ENCODE measurements at places on chromosomes 16 and 17. TPM values are rescaled to one million over a fixed set of nuclear protein-coding genes. Genes with fewer than 3 reads are reported as not detected.
A peak's percentile ranks its signal among the peaks of the same experiment; 100 is the strongest.

CMTM2 gene
- 1.8 TPM for total RNA-seq

GRCh38 chr16:10521681-10522274 lies 58.6 kb downstream of the EMP2 start:
- DNase-seq: no peak

GRCh38 chr16:88599092-88599733 lies 29.0 kb downstream of the ZC3H18 start:
- no peak for DNase-seq

DNA sequence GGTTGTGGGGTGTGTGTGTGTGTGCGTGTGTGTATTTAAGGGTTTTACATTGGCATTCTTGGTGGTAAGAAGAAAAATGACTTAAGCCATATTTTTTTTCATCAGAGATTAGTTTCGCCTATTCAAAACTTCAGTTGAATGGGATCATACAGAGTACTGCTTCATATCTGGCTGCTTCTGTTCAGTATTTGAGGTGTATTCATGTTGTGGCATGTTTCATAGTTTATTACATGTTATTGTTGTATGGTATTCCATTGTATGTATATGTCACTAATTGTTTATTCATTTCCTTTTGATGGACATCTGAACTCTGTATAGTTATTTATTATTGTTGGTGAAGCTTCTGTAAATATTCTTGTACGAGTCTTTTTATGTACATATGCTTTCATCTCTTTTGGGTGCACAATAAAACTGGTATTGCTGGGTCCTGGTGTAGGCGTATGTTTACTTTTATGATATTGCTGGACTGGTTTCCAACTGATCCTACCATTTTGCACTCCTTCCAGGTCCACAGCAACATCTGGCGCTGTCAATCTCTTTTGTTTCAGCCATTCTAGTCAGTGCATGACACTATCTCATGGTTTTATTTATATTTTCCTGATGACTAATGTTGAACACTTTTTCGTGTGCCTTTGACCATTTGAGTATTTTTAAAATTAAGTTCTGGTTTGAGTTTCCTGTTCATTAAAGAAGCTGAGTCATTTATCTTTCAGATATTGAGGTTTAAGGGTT lies 77.4 kb upstream of the MAF start:
- DNase-seq: no peak

GRCh38 chr16:88650749-88651275 lies at the start of gene CYBA:
Gene CYBA (minus strand): TSS chr16:88651053. CDS start chr16:88651013, 40 bp downstream.
- DNase-seq: no peak

TBC1D3I gene
- not detected for total RNA-seq

ADCY9 gene
- total RNA-seq: 6.8 TPM

DNA sequence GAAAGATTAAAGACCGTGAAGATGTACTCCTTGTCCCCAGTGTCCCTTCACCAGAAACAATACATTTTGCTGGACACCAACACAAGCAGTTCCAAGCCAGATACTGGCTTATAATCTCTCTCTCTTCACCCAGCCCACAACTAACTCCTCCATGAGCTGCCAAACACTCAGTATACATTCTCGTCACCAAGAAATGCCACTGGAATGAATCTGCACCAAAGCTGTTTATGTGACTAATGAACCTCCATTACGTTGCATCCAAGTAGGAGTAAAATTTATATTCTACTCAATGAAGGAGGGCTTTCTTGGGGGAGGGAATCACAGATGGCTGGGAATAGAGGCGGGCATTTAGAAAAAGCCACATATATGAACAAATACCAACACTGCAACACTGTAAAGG lies 20.9 kb upstream of the SOX9 start:
- DNase-seq: no peak

DNA sequence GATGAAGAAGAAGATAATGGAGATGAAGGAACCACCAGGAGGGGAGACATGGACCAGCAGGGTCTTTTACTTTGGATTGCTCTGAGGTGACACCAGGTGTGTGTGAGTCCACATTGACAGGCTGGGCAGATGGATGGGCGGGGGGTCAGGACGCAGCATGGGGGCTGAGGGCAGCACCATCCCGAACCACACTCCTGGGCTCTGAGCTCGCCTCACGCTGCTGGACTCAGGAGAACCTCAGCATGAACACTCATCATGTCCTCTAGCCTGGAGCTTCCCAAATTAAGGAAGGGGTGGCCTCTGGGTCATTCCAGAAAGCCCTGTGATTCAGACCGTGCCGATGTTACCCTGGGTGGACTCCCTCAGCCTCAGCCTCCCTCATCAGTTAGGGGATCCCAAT lies 50.4 kb upstream of the MAP3K14 start:
- DNase-seq: no peak

DNA sequence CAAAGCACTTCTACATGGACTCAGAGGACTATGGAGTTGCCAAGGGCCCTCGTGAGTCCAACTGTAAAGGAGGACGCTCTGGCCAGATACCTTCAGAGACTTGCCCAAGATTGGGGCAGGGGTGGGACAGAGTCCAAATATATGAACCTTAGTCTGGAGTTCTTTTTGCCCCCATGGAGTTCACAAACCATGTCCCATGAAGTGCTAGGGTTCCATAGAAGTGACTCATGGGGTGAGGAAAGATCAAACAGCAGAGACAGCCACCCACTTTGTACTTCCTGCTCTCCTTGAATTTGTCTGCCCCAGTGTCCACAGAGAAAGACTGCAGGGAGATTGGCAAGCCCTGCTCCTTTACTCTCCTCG lies 29.0 kb downstream of the SRL start:
- DNase-seq: peak; percentile 67

- DNase-seq: no peak
These were observed 35.9 kb downstream of the CBFA2T3 start for GRCh38 chr16:88940862-88941817.

- DNase-seq: no peak
These were observed 235.1 kb downstream of the ABCC12 start for GRCh38 chr16:47920709-47921108.

TMEM98 gene
- 139 TPM for total RNA-seq

- DNase-seq: no peak
These were observed 122.4 kb upstream of the NUDT7 start for GRCh38 chr16:77599793-77600415.

SLC5A11 gene
- total RNA-seq: not detected

DNA sequence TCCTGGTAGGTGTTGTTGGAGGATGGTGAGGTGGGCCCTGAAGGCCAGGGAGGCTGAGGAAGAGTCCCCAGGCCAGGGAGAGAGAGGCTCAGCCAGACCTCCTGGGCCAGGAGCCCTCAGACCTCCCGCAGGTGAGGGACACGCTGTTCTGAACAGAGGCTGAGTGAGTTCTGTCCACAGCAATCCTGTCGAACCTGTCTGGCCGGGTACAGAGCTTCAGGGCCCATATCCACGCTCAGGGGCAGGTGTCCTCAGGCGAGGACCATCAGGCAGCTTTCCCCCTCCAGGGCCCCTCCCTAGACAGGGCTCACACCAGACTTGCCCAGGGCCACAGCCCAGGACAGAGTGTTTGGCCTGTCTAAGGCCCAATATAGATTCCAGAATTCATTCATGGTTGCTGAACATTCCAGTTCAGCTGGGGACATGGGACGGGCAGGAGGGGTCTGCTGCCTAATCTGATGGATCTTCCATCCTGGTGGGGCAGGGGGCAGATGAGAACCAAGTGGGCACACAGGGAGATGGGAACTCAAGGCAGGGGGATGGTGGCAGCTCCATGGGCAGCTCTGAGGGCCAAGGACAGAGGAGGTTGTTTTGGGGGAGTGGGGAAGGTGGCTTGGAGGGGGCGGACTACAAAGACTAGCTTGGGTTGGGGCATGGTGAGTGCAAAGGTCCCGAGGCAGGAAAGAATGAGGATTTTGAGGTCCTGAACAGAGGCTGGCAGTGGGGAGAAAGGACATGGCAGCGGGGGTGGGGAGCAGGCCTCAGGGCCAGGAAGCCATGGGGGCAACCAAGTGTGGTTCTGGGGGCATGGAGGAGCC lies 23.4 kb upstream of the MPRIP start:
- DNase-seq: no peak

- no peak for DNase-seq
These were observed 591.4 kb downstream of the TP53TG3F start for GRCh38 chr16:34050787-34051320.

LPO gene
- not detected for total RNA-seq

GRCh38 chr17:5500589-5501391 lies 14.4 kb downstream of the MIS12 start:
- no peak for DNase-seq

DNA sequence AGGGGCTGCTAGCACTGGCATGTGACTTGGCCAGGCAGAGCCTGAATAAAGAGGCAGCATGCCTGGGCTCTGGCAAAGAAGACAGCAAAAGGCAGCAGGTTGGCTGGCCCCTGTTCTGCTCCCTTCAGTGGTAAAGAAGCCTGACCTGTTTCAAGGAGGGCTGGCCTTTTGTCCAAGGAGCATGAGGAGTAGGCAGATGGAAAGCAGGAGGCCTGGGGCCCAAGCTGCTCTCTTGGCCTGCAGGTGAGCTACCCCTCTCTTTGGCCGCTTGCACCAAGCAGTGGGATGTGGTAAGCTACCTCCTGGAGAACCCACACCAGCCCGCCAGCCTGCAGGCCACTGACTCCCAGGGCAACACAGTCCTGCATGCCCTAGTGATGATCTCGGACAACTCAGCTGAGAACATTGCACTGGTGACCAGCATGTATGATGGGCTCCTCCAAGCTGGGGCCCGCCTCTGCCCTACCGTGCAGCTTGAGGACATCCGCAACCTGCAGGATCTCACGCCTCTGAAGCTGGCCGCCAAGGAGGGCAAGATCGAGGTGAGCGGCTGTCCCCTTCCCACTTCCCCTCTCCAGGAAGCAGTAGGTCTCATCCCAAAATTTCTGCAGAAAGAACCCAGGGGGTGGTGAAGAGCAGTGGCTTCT lies 8.0 kb downstream of the TRPV2 start:
- no peak for DNase-seq

DNA sequence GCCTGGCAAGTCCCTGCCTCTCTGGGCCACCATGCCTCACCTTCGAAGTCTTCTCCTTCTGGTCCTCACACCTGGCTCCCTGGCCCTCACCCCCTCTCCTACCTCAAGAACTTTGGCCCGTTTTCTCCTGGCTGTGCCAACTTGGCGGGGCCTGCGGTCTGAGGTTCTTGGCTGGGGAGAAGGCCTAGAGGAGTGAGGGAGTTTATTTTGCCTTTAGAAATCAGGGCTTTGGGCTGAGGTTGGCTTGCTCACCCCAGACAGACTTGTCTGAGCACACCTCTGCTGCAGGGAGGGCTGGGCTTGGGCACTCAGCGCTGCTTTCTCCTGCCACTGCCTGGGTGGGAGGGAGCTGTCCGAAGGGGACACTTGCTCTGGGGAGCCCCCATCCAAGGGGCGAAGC lies 23.3 kb upstream of the TAC4 start:
- no peak for DNase-seq

KRTAP4-1 gene
- not detected for total RNA-seq

CDK12 gene
- 13.5 TPM for total RNA-seq

KATNB1 gene
- total RNA-seq: 34.7 TPM

- DNase-seq: peak; percentile 38
These were observed 47.7 kb downstream of the CFDP1 start for GRCh38 chr16:75385507-75386152.

DNA sequence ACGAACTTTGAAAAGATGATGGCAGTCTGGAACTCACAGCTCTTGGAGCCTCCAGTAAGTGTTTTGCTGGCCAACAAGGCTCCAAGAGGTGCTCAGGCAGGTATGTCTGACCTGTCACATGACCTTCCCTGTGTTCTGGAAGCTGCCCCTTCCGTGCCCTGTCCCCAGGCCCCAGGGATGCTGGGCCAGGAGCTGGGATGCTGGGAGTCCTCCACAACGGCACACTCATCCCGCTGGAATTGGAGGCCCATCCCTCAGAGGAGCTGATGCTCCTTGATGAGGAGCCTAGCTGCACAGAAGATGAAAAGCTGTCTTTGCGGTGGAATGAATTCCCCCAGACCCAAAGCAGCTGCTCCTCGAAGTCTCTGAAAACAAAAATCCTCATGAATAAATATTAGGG lies 47.8 kb downstream of the HOXB1 start:
- no peak for DNase-seq

PLA2G10 gene
- 0.22 TPM for total RNA-seq

KRT20 gene
- not detected for total RNA-seq

GRCh38 chr16:1877089-1877488 lies 5.1 kb upstream of the MEIOB start:
- DNase-seq: no peak

DNA sequence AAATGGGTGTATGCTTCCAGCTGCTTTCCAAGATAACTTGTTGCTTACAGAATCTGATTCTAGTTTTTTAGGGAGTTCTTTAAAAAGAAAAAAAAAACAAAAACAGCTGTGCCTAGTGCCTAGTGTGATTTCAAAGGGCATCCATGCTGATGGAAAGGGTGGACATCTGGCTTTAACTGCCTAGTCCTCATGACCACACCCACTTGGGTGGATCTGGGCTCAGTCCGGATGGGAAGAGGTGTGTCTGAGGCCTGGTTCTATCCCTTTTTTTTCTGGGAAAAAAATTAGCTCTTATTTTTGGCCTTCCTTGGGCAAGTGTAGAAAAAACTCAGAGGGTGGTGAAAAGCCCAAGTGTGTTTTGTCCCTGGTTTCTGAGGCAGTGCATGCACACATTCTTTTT lies 132.3 kb upstream of the CDH11 start:
- DNase-seq: no peak

BICDL2 gene
- total RNA-seq: 4.6 TPM
